ENCODE measurements at places on chromosomes 1 and 21. TPM values are rescaled to one million over a fixed set of nuclear protein-coding genes. Genes with fewer than 3 reads are reported as not detected.

RAB42 gene
- 6.1 TPM for total RNA-seq

SLFNL1 gene
- total RNA-seq, result 0.69 TPM

RORC gene
- total RNA-seq, result 1.6 TPM

GOLT1A gene
- 2.1 TPM for total RNA-seq

ROR1 gene
- total RNA-seq, result 33.2 TPM

TLR5 gene
- 5.7 TPM for total RNA-seq

TRPM2 gene
- 1.2 TPM for total RNA-seq

RGS18 gene
- total RNA-seq, result 5.5 TPM

ARMH1 gene
- total RNA-seq, result 1.4 TPM

RNF207 gene
- 12.8 TPM for total RNA-seq

KRTAP19-1 gene
- not detected for total RNA-seq

FHL3 gene
- total RNA-seq, result 9.4 TPM

GNG4 gene
- total RNA-seq, result 2.3 TPM

NHLH1 gene
- total RNA-seq, result not detected

RAB25 gene
- 11.9 TPM for total RNA-seq

BEST4 gene
- total RNA-seq, result not detected

DCDC2B gene
- total RNA-seq, result not detected

USH2A gene
- total RNA-seq, result 0.16 TPM

KIAA1614 gene
- total RNA-seq, result 5.8 TPM

ITGB2 gene
- total RNA-seq, result 20.8 TPM

AGBL4 gene
- 0.37 TPM for total RNA-seq
